ENCODE measurements at places on chromosomes 4 and X.

DNA sequence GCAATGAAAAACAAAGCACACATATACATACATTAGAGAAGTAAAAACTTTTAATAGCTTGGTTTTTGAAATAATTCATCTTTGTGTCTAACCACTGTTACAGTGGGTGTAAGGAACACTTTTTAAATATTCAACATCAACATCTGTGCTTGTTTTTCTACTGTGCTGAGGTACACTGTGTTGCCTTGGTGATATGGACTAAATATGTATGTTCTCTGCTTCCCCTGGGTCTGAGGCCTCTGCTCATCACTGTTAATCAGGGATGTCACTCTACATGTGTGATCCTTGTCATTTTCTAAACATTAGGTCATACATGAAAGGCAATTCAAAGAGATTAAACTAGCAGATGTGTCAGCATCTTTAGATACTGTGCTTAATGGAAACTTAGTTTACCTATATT lies 10.9 kb downstream of the MCTS1 start:
- no peak for DNase-seq

DNA sequence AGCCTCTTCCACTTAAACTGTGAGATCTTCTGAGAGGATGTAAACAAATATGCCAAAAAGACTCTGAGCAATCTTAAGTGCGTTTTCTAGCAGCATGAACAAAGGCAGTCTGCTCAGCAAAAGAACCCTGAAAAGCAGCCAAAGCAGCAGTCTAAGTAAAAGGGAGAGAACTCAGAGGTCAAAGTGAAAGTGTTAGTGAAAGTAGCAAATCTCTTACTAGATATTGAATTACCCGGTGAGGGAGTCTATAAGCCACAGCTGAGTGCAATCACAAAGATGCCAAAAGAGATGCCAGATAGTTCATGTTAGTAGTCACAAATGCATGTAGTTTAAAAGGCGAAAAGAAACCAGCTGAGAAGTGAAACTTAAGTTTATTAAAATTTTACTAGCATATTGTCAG lies 7.9 kb upstream of the GNRHR start:
- no peak for DNase-seq

- no peak for DNase-seq
Measured at GRCh38 chrX:53319614-53320542, 38.5 kb upstream of the IQSEC2 start.

DNA sequence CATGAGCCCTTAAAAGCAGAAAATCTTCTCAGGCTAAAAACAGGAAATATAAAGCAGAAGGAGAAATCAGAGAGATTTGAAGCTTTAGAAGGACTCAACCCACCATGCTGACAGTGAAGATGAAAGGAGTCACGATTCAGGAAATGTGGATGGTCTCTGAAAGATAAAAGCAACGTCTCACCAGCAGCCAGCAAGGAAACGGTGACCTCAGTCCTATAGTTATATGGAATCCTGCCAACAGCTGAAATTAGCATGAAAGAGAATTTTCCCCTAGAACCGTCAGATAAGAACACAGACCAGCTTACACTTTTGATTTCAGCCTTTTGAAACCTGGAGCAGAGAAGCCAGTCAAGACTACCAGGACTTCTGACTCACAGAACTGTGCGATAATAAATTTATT lies 715.7 kb upstream of the HTR2C start:
- no peak for DNase-seq

DNA sequence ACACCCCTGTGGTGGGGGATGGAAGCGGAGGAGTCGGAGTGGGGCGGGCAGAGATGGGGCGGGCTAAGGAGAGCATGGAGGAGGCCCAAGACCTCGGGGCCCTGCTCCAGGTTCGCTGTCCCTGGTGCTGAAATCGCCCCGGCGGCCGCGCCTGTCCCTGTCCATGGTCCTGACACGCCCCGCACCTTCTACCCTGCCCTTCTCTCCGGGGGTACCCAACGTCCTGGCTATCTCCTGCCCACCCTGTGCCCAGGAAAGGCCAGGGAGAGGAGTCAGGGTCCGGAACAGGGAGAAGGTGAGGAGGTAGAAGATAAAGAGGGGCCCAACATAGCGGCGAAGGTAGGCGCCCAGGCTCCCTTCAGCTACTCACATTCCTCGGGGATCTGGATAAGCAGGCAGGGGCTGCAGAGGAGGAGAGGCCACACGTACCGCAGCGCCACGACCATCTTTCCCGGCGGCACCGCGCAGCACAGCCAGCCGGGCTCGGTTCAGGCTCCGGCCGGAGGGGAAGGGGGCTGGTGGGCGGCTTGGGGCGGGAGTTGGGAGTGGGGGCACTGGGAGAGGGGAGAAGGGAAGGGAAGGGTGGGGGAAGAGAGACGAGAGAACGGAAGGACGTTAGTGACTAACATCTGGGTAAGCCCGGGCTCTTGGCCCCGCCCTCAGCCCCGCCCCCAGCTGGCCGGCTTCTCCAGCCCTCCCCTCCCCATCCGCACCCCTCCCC lies 10.4 kb downstream of the L1CAM start:
- no peak for DNase-seq

GRCh38 chr4:122785099-122785498 lies 41.5 kb upstream of the FGF2 start:
- DNase-seq: no peak

GRCh38 chr4:173074501-173074946 lies 94.1 kb upstream of the GALNT7 start:
- no peak for DNase-seq

GRCh38 chr4:6868386-6868785 lies 41.2 kb upstream of the TBC1D14 start:
- no peak for DNase-seq

GRCh38 chrX:42149765-42150164 lies 226.4 kb upstream of the CASK start:
- no peak for DNase-seq

DNA sequence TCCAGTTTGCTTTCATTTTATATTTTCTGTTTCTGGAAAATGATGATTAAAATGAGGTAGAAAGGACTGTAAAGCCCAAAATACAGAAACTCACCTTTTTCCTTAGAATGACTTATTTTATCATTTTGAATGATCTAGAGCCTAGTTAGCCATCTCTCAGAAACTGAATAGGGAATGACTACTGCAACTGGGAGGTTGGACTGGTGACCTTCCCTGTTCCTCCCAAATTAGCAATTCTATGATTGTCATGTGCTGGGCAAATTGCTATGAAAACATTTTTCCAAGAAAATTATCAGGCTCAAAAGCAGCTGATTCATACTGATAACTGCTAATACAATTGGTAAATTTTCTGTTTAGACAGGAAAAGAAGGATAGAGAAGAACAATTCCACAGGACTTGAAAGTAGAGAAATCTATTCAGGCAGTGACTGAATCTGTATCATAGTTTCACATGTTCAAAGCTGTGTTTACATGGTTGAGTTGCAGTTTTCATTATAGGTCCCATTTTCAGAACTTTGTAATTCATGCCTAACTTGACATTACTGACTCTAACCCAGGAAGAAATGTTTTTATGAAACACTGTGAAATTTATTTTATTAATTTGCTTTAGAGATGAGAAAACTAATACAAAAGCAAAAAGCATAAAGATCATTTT lies 43.4 kb upstream of the SEC24B start:
- DNase-seq: no peak

- no peak for DNase-seq
Measured at GRCh38 chrX:139815771-139816170, 107.8 kb upstream of the MCF2 start.

GRCh38 chr4:118774321-118774720 lies 61.6 kb downstream of the SEC24D start:
- no peak for DNase-seq

DNA sequence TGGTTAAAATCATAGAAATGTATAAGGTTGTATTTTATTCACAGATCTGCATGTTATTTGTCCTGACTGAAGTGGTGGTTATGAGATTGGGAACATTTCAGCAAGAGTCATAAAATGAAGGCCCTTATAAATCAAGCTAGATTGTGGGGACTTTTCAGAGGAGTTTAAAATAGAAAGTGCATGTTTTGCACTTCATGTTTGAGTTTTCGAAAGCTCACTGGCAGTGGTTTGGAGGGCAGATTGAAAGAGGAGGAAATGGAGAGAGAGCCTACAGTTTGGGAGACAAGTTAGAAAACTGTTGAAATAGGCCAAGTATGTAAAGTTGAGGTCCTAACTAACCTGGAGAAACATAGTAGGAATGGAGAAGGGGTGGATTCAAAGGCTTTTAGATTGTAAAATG lies 124.9 kb downstream of the KDM6A start:
- DNase-seq: no peak

GRCh38 chr4:56757821-56758411 lies 63.6 kb downstream of the SPINK2 start:
- peak; percentile 58 for DNase-seq

DNA sequence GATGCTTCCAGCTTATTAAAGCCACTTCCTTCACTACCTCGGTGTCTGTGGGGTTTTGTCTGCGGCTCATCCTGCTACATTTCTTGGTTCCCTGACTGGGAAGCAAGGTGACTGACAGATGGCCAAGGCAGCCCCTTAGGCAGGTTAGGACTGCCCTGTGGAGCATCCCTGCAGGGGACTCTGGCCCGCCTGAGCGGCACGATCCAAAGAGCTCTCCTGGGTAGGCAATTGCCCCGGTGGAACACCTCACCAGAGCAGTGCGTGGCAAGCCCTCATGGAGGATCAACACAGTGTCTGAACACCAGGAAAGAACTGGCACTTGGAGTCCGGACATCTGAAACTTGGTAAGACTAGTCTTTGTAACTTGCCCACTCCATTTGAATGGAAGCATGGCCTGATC lies 1143.4 kb downstream of the ARAP2 start:
- no peak for DNase-seq

- no peak for DNase-seq
Measured at GRCh38 chrX:2316534-2316933, 184.2 kb downstream of the DHRSX start.

GRCh38 chr4:54731552-54731951 lies 73.8 kb downstream of the KIT start:
- DNase-seq: no peak

- DNase-seq: no peak
Measured at GRCh38 chr4:156476359-156476758, 495.2 kb downstream of the PDGFC start.

GRCh38 chr4:81375745-81376144 lies 96.0 kb downstream of the RASGEF1B start:
- no peak for DNase-seq

DNA sequence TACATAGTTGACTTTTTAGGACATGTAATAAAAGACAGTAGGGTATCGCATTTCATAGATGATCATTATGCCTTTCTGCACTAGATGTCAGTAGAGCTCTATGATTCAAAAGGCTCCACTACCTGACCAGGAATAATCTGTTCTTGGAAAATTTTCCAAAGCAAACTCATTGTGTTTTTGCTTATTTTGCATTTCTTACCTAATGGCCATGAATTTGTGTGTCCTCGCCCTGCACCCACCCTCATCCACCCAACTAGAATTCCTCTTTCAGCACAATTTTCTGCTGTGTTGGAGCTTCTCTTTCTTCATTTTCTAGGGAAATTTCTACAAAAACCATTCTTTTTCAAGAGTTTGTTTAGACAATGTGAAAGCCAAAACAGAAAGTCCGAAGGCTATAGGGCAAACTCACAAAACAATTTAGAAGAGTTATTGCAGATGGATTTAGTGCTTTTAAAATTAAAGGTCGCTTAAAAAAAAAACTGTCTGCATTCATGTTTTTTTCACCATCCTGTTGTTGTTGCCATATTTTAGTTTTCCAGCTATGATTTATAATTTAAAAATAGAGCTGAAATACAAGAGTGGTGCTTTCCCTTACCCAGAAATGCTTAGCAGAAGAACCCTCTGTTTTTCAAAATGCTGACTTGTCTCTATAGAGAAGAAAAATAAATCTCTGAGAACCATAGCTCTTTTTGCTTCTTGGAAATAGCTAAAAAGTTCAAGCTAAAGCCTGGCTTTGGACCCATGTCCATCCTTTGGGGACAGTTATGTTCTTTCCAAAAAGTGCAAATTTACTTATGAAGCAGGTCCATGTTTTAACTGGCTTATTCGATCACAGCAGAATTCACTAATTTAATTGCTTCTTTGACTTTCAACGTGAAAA lies 183.7 kb downstream of the SPATA18 start:
- DNase-seq: no peak

DNA sequence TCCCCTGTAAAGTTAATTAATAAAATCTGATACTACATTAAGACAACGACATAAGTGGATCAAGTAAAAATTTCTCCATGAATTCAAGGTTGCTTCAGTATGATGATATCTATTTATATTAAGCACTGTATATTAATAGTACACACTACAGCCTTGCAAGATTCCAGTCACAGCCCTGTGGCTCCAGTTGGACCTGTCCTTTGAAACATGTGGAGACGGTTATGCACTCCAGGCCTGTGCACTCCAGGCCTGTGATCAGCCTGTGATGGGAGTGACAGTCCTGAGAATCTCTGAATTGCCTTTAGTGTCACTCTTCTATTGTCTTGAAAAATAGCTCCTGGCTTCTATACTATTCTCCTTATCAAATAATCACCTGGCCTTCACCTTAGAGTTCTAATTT lies 981.1 kb upstream of the AGA start:
- no peak for DNase-seq

GRCh38 chrX:39731735-39732134 lies 366.0 kb downstream of the BCOR start:
- no peak for DNase-seq

GRCh38 chr4:1354136-1354982 lies 7.4 kb downstream of the UVSSA start:
- DNase-seq: no peak

- no peak for DNase-seq
Measured at GRCh38 chr4:84967243-84967690, 777 bp upstream of the WDFY3 start.

GRCh38 chr4:38014421-38014852 lies 54.2 kb downstream of the PTTG2 start:
- no peak for DNase-seq

GRCh38 chr4:85569730-85570299 lies 94.9 kb downstream of the ARHGAP24 start:
- no peak for DNase-seq

GRCh38 chr4:166903408-166903807 lies 330.9 kb downstream of the SPOCK3 start:
- no peak for DNase-seq

- DNase-seq: no peak
Measured at GRCh38 chrX:72041176-72041575, 90.5 kb downstream of the RTL5 start.

DNA sequence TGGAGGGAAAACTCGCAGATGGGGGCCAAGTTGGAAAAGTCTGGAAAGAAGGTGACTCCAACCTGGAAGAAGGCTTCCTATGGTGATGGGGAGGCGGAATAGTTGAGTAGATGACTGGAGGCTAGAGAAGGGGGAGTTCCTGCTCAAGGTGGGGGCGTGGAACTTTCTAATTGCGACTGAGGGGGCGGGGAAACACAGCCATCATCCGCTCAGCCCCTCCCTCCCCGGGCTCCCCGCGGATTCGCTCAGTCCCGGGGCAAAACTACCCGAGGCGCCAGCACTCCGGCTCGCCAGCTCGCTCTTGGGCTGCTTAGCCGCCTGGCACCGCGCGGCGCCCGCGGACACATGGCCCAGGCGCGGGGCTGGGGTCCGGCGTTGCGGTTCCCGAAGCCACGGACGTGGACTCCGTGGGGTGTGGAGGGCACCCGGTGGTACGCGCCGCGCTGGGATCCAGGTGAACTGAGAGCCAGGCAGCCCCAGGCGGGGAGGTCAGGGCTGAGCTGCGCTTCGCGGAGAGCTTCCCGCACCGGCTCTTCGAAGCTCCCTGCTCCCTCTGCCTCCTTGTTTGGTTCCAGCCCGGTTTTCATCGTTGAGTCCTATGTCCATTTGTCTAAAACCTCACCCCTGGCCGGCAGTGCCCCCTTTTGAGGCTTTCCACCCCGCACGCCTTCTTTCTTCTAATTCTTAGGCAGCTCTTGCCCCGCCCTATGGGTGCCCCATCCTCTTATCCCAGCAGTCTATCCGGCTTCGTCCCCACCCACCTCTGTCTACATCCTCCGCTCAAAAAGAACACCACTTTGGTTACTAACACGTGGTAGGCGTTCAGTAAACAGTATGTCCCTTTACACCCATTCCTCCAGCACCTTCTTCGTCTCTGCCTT lies 38.9 kb downstream of the STARD8 start:
- DNase-seq: no peak
